IMR-90 (cell line): ENCODE measurements at places on chromosomes 12 and 14. TPM values are rescaled to one million over a fixed set of nuclear protein-coding genes. Genes with fewer than 3 reads are reported as not detected.
A peak's percentile ranks its signal among the peaks of the same experiment; 100 is the strongest.

- peaks cover 28% of the 10 kb centered on the region for H3K36me3 ChIP-seq
- no peak overlapping the region for H3K4me3 ChIP-seq
- no peak for DNase-seq
- H3K4me1 ChIP-seq: 0 out of 2 replicates have a peak, but pooled peaks cover 5% of the 10 kb centered on the region
- H3K27ac ChIP-seq: no peak overlapping the region
Measured at GRCh38 chr12:110444455-110444854, 5.7 kb downstream of the ARPC3 start.

- no peak overlapping the region for H3K4me3 ChIP-seq
- H3K27ac ChIP-seq: no peak overlapping the region
- peaks cover 4% of the 10 kb centered on the region for H3K36me3 ChIP-seq
- DNase-seq: no peak
Measured at GRCh38 chr12:54292083-54292930, 8.5 kb downstream of the NFE2 start.

DNA sequence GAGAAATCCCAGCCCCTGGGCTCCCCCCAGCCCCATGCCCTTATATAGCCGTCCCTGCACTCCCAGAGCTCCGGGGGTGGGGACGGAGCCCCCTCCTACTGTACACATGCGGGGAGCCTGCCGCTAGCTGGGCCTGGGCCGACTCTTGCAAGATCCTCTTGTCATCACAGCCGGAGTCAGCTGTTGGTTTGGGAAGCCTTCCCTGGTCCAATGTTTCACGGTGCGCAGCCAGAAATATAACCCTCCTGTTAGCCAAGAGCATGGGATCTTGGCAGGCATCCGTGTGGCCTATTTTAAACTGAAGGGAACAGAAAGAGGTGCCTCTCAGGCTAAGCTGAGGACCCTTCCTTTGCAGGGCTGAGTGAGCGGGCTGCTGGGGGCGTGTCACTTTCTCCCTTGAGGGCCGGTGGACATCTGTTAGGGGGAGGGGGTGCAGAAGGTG is 175.3 kb downstream of the TSPAN9 start:
- H3K4me3 ChIP-seq: no peak overlapping the region
- peaks cover 5% of the 10 kb centered on the region; the same call in 1 of the 2 replicates for H3K4me1 ChIP-seq
- no peaks in the 10 kb centered on the region for H3K36me3 ChIP-seq
- no peaks in the 10 kb centered on the region for H3K27me3 ChIP-seq

DNA sequence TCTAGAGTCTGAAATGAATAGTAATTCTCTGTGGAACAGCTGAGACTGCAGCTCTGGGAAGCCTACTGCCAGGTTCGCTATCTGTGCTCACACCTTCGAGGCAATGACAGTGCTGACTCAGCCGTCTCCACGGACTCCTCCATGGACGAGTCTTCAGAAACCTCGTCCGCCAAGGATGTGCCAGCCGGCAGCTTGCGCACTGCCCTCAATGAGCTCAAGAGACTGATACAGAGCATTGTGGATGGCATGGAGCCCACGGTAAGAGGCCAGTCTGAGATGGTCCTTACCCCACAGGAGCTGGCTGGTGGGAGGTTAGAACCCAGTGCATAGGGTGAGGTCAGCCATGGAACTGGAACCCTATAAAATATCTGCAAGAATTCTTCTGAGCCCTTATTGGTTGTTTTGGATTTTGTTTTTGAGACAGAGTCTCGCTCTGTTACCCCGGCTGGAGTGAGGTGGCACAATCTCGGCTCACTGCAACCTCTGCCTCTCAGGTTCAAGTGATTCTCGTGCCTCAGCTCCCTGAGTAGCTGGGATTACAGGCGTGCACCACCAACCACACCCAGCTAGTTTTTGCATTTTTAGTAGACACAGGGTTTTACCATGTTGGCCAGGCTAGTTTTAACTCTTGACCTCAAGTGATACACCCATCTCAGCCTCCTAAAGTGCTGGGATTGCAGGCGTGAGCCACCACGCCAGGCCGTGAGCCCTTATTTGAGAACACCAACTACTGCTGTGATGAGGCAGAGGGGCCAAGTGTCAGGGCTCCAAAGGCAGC is 43.9 kb downstream of the RAB35 start:
- H3K27me3 ChIP-seq: peaks cover 26% of the 10 kb centered on the region
- DNase-seq: no peak
- no peaks in the 10 kb centered on the region for H3K36me3 ChIP-seq
- H3K4me3 ChIP-seq: no peak overlapping the region

GRCh38 chr12:72105849-72106248 is 166.3 kb upstream of the TRHDE start:
- no peak overlapping the region for H3K4me3 ChIP-seq
- no peak for DNase-seq
- no peak overlapping the region for H3K27ac ChIP-seq
- no peaks in the 10 kb centered on the region for H3K36me3 ChIP-seq
- no peaks in the 10 kb centered on the region for H3K4me1 ChIP-seq

DNA sequence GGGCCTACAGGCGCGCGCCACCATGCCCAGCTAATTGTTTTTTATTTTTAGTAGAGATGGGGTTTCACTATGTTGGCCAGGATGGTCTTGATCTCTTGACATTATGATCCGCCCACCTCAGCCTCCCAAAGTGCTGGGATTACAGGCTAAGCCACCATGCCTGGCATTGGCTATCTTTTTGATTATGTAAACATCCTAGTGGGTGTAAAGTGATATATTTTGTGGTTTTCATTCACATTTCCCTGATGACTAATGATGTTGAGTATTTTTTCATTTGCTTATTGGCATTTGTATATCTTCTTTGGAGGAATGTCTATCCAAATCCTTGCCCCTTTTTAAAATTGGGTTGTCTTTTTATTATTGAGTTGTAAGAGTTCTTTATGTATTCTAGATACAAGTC is 16.3 kb downstream of the CREBL2 start:
- no peaks in the 10 kb centered on the region for H3K27me3 ChIP-seq
- 0 out of 2 replicates have a peak, but pooled peaks cover 4% of the 10 kb centered on the region for H3K36me3 ChIP-seq
- no peak overlapping the region for H3K27ac ChIP-seq

- no peak overlapping the region for H3K4me3 ChIP-seq
- no peaks in the 10 kb centered on the region for H3K27me3 ChIP-seq
- peaks cover 5% of the 10 kb centered on the region for H3K4me1 ChIP-seq
- peaks cover 6% of the 10 kb centered on the region; the same call in 1 of the 2 replicates for H3K36me3 ChIP-seq
Measured at GRCh38 chr14:95442633-95443021, 73.8 kb downstream of the SYNE3 start.

DNA sequence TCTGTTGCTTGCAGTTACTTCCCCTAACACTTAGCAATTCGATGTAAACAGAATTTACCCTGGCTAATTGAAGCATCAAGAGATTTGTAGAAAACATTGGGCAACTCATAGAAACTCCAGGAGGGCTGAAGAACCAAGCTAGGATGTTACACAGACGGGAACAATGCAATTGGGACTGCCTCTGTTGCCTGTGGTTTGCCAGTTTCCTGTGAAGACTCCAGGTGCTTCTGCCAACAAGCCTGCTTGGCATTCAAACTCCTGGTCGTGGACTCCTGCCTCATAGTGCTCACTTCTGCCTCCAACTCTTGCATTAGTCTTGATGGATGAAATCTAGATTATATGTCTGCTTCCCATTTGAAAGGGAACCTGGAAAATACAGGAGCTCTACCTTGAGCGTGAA is 246.0 kb downstream of the BMP4 start:
- peaks cover 10% of the 10 kb centered on the region for H3K27me3 ChIP-seq
- no peaks in the 10 kb centered on the region for H3K36me3 ChIP-seq
- no peak overlapping the region for H3K27ac ChIP-seq
- no peaks in the 10 kb centered on the region; the same call in 1 of the 2 replicates for H3K4me1 ChIP-seq
- no peak for DNase-seq

GRCh38 chr12:26422839-26423398 is 227.5 kb downstream of the SSPN start:
- no peaks in the 10 kb centered on the region for H3K27me3 ChIP-seq
- H3K4me3 ChIP-seq: no peak overlapping the region
- H3K36me3 ChIP-seq: no peaks in the 10 kb centered on the region
- H3K4me1 ChIP-seq: no peaks in the 10 kb centered on the region
- DNase-seq: no peak
- no peak overlapping the region for H3K27ac ChIP-seq

DNA sequence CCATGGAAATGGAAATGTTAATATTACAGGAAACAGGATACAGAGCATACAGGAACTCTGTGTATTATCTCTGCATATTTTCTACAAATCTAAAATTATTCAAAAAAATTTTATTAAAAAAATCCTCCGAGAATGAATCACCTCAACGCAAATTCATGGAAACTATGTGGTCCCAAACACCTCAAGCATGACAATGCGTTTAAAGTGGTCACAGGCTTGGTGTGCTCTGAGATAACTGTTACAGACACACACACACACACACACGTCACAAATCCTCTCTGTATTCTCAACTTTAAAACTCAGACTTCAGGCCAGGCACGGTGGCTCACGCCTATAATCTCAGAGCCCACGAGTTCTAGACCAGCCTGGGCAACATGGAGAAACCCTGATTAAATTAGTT is 45.3 kb upstream of the MTERF2 start:
- H3K4me3 ChIP-seq: no peak overlapping the region
- no peak for DNase-seq
- no peak overlapping the region for H3K27ac ChIP-seq
- no peaks in the 10 kb centered on the region for H3K27me3 ChIP-seq

DNA sequence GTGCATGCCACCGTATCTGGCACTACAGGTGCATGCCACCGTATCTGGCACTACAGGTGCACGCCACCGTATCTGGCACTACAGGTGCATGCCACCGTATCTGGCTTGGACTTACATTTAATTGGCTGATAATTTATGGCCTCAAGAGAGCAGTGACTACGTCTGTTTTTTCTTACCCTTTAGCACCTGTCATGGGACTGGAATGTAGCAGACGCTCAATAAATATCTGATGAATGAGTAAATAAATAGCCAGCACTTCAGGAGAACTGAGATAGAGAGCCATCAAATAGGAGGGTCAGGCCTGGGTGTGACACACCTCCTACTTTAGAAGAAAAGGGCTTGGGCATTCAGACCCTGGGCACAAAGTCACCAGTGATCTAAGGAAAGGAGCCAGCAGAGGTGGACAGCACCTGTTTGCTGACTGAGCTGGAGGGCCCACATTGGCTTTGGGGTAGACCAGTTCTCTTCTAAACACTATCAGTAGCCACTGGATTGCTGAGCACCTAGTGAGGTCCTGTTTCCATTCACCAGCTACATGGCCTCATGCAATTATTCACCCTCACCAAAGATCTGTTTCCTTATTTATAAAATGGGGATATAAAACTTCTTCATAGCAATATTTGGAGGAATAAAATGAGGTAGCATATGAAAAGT is 50.1 kb downstream of the RFX4 start:
- no peaks in the 10 kb centered on the region for H3K4me1 ChIP-seq
- H3K27ac ChIP-seq: no peak overlapping the region
- no peak overlapping the region for H3K4me3 ChIP-seq

DNA sequence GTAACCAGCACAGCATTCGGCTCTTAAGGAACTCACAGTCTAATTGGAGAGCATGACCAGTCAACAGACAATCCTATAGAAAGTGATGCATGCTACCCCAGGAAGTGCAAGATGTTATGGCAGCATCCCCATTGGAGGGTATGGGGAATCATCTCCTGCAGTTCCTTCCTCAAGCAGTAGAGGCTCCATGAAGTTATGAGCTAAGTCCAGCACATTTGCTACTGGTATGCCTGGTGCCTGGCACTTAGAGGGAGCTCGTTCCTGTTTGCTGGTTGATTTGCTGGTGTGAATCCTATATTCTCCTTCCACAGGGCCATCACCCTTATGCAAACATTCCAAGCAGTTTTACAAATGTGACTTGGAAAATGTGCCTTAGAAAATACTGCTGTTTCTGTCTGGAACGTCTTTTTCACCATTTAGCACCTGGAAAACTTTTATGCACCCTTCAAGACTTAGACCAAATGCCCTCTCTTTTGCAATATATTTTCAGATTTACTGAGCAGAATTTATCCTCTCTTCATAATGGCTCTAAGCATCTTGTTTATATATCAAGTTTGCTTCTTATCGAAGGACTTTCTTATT is 136.1 kb upstream of the WSCD2 start:
- DNase-seq: peak; percentile 18
- H3K27me3 ChIP-seq: no peaks in the 10 kb centered on the region
- H3K4me3 ChIP-seq: no peak overlapping the region
- no peaks in the 10 kb centered on the region for H3K36me3 ChIP-seq
- H3K4me1 ChIP-seq: no peaks in the 10 kb centered on the region

- DNase-seq: peak; percentile 35
- H3K36me3 ChIP-seq: no peaks in the 10 kb centered on the region
- H3K4me1 ChIP-seq: peaks cover 11% of the 10 kb centered on the region
- H3K27me3 ChIP-seq: no peaks in the 10 kb centered on the region
Measured at GRCh38 chr14:68563251-68564131, 229.4 kb downstream of the ZFP36L1 start.

- H3K27ac ChIP-seq: no peak overlapping the region
- H3K4me3 ChIP-seq: no peak overlapping the region
- no peaks in the 10 kb centered on the region for H3K4me1 ChIP-seq
- no peaks in the 10 kb centered on the region for H3K27me3 ChIP-seq
- H3K36me3 ChIP-seq: no peaks in the 10 kb centered on the region; the same call in none of the 2 replicates
Measured at GRCh38 chr12:119699199-119699760, 31.3 kb downstream of the PRKAB1 start.

- no peak overlapping the region for H3K4me3 ChIP-seq
- no peak for DNase-seq
- no peaks in the 10 kb centered on the region for H3K27me3 ChIP-seq
- no peak overlapping the region for H3K27ac ChIP-seq
- H3K36me3 ChIP-seq: no peaks in the 10 kb centered on the region
Measured at GRCh38 chr12:46777587-46777986, 48.2 kb downstream of the SLC38A4 start.

- no peaks in the 10 kb centered on the region for H3K36me3 ChIP-seq
- H3K4me3 ChIP-seq: no peak overlapping the region
- no peak overlapping the region for H3K27ac ChIP-seq
- no peaks in the 10 kb centered on the region for H3K27me3 ChIP-seq
- no peaks in the 10 kb centered on the region for H3K4me1 ChIP-seq
- no peak for DNase-seq
Measured at GRCh38 chr12:17666641-17667324, 423.2 kb downstream of the RERGL start.

DNA sequence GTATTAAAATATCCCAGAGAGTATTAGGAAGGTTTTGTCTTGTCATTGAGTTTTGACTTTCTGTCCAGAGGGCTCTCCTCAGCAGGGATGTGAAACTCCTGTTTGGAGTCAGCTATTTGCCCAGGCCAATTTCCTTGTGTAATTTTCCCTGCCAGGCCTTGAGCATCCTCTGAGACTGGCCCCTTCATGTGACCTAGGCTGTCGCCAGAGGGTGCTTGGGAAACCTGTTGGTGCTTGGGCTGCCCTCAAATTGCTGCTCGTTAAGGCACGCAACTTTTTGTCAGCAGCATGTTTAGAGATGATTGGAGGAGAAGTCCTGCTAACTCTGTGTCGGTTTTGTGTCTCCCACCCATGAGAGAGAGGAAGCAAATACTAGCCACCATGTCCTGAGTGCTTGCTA is 39.1 kb downstream of the IQSEC3 start:
- no peaks in the 10 kb centered on the region for H3K4me1 ChIP-seq
- no peak overlapping the region for H3K27ac ChIP-seq
- peaks cover 30% of the 10 kb centered on the region for H3K27me3 ChIP-seq
- no peak overlapping the region for H3K4me3 ChIP-seq
- no peak for DNase-seq
- no peaks in the 10 kb centered on the region for H3K36me3 ChIP-seq

- H3K27ac ChIP-seq: no peak overlapping the region
- no peak for DNase-seq
- H3K4me3 ChIP-seq: no peak overlapping the region
- H3K4me1 ChIP-seq: peaks cover 1% of the 10 kb centered on the region; the same call in 1 of the 2 replicates
- H3K36me3 ChIP-seq: peaks cover 1% of the 10 kb centered on the region; the same call in 1 of the 2 replicates
Measured at GRCh38 chr12:71752891-71753290, 1.8 kb upstream of the RAB21 start.

IGFBP6 gene
- 124 and 140 TPM in 2 replicates for total RNA-seq

VEZT gene
- total RNA-seq: 83.6 and 90.2 TPM in 2 replicates

TEX22 gene
- total RNA-seq: under 0.01 and 0.18 TPM in 2 replicates

POTEG gene
- not detected in 2 replicates for total RNA-seq

LHX5 gene
- total RNA-seq: not detected in 2 replicates

ADAM21 gene
- 0.28 and 0.36 TPM in 2 replicates for total RNA-seq
